ENCODE measurements at places on chromosomes 1 and 21. TPM values are rescaled to one million over a fixed set of nuclear protein-coding genes. Genes with fewer than 3 reads are reported as not detected.
A peak's percentile ranks its signal among the peaks of the same experiment; 100 is the strongest.

GRCh38 chr1:146032631-146033219, 11.2 kb upstream of the HJV start:
- peaks cover 6% of the 10 kb centered on the region for H3K36me3 ChIP-seq
- peak overlapping the region; percentile 66 for H3K27ac ChIP-seq
- peak; percentile 12 for DNase-seq
- H3K27me3 ChIP-seq, result peaks cover 11% of the 10 kb centered on the region
- peaks cover 34% of the 10 kb centered on the region for H3K4me1 ChIP-seq
- H3K4me3 ChIP-seq, result peak overlapping the region; percentile 75

DNA sequence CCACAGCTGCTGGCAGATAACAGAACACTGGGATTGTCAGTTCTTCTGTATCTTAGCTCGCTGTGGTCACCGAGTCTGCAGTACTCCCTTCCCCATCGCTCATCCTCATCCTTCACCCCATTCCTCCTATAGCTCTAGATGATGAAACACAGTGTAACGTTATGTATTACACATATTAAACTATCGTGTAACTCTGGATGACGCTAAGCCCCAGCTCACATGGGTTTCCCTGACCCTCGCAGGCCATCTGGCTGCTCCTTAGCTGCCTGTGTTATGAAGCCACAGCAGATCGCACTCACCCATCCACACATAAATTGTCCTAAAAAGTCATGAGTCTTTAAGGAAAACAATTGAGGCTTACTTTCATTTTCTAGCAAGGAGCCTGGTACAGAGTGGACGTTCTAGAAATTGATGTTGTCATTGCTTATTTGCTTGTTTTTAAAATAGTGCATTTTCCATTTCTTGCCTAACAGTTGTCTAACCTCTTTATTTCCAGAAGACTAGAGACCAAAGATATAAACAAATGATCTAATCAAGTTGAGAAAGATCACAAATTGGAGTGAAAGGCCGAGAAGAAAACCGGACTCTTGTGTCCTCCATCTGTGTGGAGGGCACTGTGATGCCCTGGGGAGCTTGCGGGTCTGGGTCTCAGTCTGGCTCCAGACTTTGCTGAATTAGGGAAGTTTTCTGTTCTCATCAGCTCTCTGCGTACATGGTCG, 24.3 kb upstream of the PCP4 start:
- no peak overlapping the region for H3K4me3 ChIP-seq
- no peaks in the 10 kb centered on the region for H3K36me3 ChIP-seq
- no peak overlapping the region for H3K27ac ChIP-seq
- H3K4me1 ChIP-seq, result no peaks in the 10 kb centered on the region

DNA sequence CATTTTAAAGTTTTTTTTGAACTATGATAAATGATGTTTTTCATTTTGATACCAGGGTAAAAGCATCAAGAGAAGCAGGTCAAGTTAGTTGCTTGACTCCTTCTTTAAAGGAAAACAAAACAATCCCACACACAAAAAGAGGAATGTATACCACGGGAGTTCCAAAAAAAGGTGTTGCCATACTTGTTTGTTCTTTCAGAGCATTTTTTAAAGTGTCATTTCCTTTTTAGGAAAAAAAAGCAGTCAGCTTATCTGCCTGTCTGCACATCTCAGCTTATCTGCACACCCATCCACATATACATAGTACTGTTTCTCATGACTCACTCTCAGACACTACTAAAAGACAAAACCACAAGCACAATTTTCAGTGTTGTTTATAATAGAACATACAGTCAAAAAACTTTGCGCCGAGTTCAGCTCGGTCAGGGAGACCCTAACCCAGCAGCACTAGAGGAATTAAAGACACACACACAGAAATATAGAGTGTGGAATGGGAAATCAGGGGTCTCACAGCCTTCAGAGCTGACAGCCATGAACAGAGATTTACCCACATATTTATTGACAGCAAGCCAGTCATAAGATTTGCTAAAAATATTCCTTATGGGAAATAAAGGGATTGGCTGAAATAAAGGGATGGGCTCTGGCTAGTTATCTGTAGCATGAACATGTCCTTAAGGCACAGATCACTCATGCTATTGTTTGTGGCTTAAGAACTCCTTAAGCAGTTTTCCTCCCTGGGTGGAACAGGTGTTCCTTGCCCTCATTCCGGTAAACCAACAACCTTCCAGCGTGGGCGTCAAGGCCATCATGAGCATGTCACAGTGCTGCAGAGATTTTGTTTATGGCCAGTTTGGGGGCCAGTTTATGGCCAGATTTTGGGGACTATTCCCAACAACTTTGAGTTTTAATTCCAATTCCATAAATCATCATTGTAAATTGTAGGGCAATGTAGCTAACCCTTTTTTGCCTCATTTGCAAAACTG, 11.4 kb upstream of the MNDA start:
- no peak overlapping the region for H3K27ac ChIP-seq
- no peaks in the 10 kb centered on the region for H3K4me1 ChIP-seq
- peaks cover 21% of the 10 kb centered on the region for H3K27me3 ChIP-seq
- no peaks in the 10 kb centered on the region for H3K36me3 ChIP-seq
- no peak for DNase-seq

- no peak for DNase-seq
- no peak overlapping the region for H3K4me3 ChIP-seq
- H3K4me1 ChIP-seq, result peaks cover 13% of the 10 kb centered on the region
- H3K36me3 ChIP-seq, result no peaks in the 10 kb centered on the region
These were observed 12.7 kb upstream of the ERVH48-1 start for GRCh38 chr21:42937960-42938605.

The DYRK3 gene
- polyA plus RNA-seq, result not detected

The PPM1J gene
- 1.5 TPM for polyA plus RNA-seq
